HCT116 (cell line): ENCODE measurements at places on chromosomes 6 and 20.

DNA sequence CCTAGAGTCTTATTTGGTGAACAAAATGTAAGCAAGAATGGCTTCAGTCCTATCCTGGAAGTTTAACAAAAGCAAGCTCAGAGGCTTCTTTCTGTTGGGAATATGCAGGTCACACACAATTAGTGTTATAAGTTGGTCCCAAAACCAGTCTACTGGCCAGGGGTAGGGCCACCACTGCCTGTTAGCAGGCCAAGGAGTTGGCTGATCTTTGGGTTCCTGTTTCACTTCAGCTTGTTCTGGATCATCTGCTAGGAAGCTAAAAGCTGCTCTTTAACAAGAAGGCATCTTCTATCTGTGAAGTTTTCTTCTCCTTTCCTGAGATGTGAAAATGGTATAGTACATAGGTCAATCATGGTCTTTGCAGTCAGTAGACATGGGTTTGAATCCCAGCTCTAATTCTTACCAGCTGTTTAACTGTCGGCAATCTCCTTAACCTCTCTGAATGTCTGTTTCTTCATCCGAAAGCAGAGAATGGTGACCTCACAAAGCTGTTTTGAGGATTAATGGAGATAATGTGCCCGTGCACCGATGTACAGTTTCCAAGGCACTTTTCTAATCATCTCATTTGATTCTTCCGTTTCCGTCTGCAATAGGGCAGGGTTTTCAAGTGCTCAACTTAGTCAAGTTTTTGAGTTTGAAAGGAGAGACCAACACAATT, 271.2 kb upstream of the TAB2 start:
- no peak for DNase-seq

DNA sequence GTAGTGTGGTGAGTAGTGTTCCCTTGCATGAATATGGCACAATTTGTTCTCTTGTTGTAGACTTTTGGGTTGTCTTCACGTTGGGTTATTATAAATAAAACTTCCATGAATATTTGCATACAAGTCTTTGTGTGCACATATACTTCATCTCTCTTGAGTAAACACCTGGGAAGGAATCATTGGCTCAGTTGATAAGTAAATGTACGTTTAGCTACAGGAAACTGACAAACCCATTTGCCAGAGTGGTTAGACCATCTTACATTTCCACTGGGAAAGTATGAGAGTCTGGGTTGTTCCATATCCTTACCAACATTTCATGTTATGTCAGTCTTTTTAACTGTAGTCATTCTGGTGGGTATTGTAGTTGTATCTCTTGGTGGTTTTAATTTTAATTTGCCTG, 119.2 kb downstream of the SLX4IP start:
- DNase-seq, result no peak

DNA sequence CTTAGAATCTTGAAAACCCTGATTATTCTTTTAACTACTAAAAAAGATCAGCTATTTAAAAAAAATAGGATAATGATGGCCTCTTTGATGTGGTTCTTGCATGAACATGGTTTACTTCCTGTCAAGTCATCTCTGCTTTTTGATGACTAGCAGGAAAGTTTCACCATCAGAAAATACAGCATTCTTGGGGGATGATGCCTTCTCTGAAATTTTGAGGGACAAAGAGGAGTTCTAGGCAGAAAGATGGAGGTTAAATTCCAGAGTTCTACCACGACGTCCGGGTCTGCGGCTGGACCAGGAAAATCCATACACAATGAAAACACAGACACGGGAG, 130.4 kb downstream of the OLIG3 start:
- no peak for DNase-seq

DNA sequence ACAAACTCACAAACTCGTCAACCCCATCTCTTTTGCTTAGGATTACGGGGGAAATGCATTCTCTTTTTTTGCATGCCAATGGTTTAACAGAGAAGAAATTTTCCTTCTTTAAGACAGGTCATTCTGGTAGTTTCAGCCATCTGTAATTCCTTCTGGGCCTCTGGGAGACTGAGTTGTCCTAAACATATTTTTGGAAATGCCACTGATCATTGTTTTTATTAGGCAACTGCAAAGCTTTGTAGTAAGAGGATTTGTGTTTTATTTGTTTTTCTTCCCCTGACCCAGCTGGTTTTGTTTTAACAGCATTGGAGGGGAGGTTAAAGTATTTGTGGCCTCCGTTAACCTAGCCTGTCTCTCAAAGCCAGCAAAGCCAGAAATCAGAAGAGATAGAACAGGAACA, 73.1 kb upstream of the ISM1 start:
- no peak for DNase-seq

GRCh38 chr6:167849846-167850459, 23.2 kb downstream of the AFDN start:
- peak; percentile 66 for DNase-seq

- DNase-seq, result no peak
Observed at GRCh38 chr6:69392745-69393144, 404.1 kb downstream of the LMBRD1 start.
